COR-L47 (cell line): ENCODE measurements at places on chromosomes 2 and 18.

GRCh38 chr2:167960089-167960747, 287.2 kb downstream of the STK39 start:
- no peak for DNase-seq

GRCh38 chr2:15860760-15861159, 79.6 kb upstream of the MYCN start:
- DNase-seq: no peak

DNA sequence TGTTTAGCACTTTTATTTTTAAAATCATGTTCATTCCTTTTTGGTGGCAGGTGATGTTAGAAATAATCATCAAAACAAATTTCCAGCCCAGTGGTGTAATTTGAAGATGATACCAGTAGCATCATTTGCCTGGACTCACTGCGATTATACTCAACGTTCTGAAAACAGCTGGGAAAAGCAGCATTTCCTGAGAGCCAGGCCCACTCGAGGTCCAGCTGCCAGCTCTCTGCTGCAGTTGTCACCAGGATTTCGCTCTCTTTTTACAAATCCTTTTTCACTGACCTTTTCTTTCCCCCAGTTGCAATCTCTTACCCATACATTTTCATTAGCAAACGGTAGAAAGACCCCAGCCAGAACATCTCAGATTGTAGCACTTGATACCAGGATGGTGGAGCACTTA, 110.6 kb upstream of the LYPD1 start:
- DNase-seq: no peak

DNA sequence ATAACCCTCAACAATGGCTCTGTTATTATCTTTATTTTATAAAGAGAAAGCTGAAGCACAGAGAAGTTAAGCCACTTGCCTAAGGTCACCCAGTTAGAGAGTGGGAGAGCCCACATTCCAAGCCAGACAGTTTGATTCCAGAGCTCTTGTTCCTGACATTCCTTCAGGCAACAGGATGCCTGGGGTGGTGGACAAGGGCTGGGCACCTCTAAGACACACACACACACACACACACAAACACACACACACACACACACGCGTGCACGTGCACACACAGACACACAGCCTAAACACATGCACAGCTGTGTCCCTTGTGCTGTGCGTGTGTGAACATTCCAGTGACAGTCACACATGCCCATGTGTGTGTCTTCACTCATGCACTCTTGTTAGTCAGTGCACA, 26.4 kb downstream of the CELF4 start:
- no peak for DNase-seq

DNA sequence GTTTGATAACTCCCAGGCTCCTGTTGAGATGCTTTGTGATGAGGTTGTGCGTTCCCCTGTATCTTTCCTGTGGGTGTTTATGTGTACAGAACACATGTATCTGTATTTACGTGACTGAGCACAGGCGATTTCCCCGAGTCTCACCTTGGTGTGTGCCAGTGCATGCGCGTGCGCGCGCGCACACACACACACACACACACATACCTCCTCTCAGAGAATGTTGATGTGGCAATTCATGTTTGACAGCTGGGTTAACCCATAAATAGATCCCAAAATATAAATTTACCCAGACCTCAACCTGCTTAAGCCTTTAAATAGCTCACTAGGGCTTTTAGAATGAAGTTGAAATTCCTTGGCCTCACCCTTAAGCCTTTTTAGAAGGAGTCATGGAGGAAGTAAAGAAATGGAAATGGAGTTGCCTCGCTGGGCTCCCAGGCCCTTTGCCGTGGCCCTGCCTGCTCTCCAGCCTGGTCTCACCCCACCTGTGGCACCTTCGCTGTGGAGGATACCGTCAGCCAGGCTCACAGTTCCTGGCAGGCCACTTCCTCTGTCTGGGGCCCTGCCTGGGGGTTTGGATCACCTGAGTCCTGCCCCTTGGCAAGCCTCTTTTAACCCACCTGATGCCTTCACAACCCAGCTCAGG, 20.3 kb downstream of the AGAP1 start:
- no peak for DNase-seq

- DNase-seq: no peak
Observed at GRCh38 chr2:98654699-98655495, 46.5 kb downstream of the UNC50 start.

- no peak for DNase-seq
Observed at GRCh38 chr2:14324308-14324707, 308.2 kb upstream of the LRATD1 start.

DNA sequence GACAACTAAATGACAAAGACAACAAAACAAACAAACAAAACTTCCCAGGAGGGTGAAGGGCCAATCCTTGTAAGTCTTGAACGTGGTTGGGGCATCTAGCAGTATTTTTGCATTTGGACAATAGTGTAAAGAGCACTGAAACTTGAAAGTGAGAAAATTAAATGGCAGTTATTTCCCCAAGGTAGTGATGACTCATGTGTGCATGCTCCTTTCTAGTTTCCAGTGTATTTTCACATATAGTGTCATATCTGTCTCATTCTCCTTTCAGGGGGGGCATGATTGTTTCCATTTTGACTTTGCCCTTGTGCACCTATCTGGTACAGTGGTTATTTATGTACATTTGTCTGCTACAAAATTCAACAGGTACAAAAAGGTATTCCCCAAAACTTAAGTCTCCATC, 39.5 kb downstream of the CERS6 start:
- DNase-seq: no peak

DNA sequence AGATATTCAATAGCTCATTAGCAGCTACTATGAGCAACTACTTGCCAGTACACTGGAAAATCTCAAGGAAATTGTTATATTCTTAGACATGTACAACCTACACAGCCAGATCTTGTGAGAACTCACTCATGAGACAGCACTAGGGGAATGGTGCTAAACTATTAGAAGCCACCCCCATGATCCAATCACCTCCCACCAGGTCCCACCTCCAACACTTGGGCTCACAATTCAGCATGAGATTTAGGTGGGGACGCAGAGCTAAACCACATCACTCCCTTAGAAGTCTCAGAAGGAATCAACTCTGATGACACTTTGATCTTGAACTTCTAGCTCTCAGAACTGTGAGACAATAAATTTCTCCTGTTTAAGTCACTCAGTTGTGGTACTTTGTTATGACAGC, 418.3 kb upstream of the SPHKAP start:
- no peak for DNase-seq

- no peak for DNase-seq
Observed at GRCh38 chr2:18980104-18980785, 378.2 kb downstream of the OSR1 start.

DNA sequence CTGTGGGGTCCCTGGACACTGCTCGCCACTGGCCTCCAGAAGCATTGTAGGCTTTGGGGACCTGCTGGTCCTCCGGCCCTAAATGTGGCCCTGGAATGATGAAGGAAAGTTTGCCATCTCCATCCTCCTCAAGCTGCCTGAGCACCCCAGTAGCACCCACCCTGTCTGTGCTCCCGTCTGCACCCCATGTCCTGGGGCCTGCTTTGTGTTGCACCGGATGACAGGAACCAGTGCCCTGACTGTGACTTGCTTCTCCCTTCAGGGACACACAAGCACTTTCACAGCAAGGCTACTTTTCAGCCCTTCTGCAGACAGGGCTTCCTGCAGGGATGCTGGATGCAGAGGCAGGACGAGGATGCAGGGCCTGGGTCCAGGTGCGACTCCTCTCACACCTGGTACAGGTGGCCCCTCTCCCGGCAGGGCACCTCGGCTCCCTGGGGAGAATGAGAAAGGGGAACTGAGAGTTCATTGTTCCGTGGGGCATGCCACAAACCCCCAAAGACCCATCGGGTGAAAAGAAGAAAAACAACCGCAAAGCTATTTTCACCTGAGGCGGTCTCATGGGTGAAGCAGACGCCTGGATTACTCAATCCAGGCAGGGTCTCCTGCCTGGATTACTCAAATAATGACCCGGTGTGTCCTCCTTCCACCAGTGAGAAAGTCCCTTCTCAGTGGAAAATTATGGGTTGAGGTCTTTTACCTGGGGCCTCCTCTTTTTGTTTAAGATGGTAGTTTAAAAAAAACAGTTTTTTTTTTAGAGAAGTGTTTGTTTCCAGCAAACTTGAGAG, 74.9 kb downstream of the LONRF2 start:
- DNase-seq: peak; percentile 46

DNA sequence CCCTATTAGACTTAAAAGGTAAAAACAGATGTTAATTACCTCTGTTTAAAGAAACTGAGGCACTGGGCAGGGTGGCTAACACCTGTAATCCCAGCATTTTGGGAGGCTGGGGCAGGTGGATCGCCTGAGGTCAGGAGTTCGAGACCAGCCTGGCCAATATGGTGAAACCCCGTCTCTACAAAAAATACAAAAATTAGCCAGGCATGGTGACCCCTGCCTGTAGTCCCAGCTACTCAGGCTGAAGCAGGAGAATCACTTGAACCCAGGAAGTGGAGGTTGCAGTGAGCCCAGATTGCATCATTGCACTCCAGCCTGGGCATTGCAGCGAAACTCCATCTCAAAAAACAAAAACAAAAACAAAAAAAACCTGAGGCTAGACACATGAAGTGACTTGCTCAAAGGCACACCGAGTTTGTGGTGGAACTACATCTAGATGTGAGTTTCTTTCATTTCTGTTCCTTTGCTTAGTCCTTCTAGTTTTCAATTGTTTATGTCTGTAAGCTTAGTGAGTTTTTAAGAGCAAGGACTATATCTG, 40.7 kb downstream of the SLC4A1AP start:
- no peak for DNase-seq

GRCh38 chr2:19607931-19608771, 249.7 kb upstream of the OSR1 start:
- no peak for DNase-seq
